Lung (tissue), 17 donors: ENCODE measurements at places on chromosomes 16 and 17. TPM values are rescaled to one million over a fixed set of nuclear protein-coding genes. Genes with fewer than 3 reads are reported as not detected.

GRCh38 chr17:64102627-64103390 is 27.1 kb downstream of the ERN1 start:
- no peak for DNase-seq

DNA sequence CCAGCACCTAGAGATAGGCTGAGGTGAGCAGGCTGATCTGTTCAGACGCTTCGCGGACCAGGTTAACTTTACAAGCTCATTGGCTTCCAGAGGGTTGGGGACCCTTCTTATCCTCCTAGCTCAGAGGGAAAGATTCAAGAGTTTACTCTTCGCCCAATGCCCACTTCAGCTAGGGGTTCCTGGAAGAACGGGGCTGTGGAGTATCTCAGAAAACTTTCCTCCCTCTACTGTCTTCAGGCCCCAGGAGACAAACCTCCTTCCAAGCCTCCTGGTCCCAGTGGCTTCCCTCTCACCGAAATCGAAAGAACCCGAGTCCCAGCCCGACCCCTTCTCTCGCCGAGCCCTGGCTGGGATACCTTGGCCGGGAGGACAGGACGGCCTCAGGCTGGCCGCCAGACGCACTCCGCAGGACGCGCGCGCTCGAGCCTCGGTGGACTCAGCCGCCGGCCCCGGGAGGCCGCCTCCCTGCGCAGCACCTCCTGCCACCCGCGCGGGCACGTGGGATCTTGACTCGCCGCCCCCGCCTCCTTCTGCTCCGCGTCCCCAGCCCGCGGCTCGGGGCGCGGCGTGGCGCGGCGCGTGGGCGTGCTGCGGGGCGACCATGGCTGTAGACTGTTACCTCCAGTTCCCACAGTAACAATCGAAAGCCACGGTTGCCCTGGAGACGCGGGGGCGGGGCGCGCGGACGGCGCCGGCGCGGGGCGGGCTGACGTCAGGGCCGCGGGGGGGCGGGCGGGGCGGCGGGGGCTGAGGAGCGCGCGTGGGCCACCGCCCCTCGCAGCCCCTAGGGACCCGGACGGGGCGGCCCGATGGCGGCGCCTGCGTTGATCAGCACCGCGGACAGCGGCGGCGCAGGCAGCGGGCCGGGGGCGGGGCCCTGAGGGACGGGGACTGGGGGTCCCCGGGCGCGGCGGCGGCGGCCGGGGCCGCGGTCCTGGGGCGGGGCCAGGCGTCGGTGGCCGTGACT is 5.3 kb upstream of the HIC1 start:
- DNase-seq = peak; percentile 91

DNA sequence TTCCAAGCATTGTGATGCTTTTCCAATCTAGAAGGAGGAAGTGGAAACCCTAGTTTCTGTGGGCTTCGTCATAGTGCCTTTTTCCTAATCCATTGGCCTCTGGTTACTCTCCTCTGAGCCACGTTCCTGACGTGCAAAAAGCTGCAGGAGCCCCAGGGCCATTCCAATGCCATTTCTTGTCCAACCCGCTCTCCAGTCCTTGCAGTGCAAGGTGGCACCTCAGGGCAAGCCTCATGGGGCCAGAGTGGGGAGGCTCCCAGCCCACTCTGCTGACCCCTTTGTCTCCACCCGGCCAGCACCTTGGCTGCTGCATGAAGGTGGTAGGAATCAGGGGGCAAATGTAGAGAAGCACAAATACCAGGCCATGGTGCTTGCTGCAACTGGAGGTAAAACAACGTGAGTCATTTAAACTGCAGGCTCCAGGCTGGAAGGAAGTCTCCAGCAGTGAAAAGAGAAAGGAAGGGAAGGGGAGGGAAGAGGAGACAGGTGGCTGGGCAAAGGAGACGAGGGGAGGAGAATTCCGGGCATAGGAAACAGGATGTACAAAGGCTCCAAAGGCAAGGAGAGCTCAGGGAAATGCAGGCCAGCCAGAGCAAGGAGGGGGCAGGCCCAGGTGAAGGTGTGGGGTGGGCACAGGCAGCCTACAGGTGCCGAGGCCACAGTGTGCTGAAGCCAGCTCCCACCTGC is 168.2 kb upstream of the TNRC6C start:
- no peak for DNase-seq

GRCh38 chr17:64411999-64412771 is 21.5 kb upstream of the PECAM1 start:
- DNase-seq = peak; percentile 36

DNA sequence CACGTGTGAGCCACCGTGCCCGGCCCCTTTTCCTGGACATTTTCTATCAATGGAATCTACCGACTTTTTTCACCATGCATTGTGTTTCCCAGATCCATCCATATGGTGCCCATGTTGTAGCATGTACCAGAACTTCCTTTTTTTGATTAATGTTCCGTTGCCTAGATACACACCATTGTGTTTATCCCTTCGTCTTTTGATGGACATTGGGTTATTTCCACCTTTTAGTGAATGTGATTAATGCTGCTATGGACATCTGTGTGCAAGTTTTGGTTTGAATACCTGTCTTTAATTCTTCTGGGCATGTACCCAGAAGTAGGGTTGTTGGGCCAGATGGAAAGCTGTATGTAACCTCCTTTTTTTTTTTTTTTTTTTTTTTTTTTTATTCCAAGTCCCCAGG is 79.8 kb downstream of the NT5M start:
- DNase-seq = no peak

DNA sequence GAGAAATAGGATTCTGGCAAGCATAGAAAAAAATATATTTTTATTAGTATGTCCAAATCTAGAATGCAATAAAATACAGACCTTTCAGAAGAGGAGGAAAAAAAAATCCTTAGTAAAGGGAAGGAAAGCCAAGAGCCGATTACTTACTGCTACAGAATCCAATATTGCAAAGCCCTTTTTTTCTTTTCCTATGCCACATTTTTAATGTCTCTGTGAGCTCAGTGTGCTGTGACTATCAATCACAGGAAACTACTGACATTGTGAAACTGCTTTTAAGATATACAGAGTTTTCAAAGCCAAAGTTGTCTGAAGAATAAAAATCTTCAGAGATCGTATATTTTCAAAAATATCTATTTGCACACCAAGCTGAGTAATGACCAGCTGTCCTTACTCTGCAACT is 120.4 kb downstream of the CHD9NB start:
- no peak for DNase-seq

- peak; percentile 80 for DNase-seq
These were observed 6.2 kb downstream of the JPH3 start for GRCh38 chr16:87608400-87608985.

- no peak for DNase-seq
These were observed 979 bp downstream of the ABHD15 start for GRCh38 chr17:29565643-29566472.

- DNase-seq = no peak
These were observed 49.7 kb downstream of the SMG6 start for GRCh38 chr17:2253768-2254406.

DNA sequence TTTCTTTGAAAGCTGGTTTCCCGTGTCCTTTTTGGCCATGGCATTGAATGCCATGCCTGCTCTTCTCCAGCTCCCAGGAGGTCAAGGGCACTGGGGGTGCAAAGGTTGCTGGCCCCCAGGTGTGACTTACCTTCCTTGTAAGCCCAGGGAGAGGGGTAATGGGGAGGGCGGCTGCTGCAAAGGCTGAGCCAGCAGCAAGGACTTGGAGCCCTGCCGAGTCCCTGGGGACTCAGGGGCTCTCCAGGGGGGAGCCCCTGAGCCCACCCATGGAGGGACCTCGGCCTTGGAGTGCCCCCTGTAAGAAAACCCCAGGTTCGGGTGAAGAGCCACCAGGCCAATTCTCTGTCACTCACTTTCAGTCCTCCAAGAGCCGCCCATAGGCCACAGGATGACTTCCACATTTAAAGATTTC is 5.9 kb upstream of the CCL22 start:
- no peak for DNase-seq

- no peak for DNase-seq
These were observed 700 bp downstream of the TLCD2 start for GRCh38 chr17:1709403-1709951.

GRCh38 chr17:76156662-76156991 is 15.6 kb upstream of the FOXJ1 start:
- no peak for DNase-seq

DNA sequence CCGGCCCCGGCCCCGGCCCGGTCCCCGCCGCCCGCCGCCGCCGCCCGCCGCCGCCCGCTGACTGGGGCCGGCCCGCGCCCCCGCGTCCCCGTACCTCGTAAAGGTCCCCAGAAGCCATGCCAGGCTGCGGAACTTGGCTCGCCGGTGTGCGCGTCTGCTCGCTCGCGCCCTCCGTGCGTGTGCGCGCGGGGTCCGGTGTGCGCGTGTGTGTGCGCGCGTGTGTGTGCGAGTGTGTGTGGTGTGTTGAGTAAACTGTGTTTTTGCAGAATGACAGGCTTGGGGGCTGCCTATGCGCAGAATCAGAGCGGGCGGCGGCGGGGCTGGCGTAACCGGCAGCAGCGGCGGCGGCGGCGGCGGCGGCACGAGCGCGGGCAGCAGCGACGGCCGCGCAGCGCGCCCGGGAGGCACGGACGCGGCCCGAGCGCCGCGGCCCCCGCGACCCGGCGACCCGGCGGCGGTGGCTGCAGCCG is 307 bp downstream of the CDYL2 start:
- peak; percentile 74 for DNase-seq

- DNase-seq = peak; percentile 74
These were observed 376.3 kb downstream of the CNTNAP4 start for GRCh38 chr16:76653390-76654026.

GRCh38 chr17:35377068-35377467 is 3.6 kb upstream of the SLFN11 start:
- DNase-seq = no peak

DNA sequence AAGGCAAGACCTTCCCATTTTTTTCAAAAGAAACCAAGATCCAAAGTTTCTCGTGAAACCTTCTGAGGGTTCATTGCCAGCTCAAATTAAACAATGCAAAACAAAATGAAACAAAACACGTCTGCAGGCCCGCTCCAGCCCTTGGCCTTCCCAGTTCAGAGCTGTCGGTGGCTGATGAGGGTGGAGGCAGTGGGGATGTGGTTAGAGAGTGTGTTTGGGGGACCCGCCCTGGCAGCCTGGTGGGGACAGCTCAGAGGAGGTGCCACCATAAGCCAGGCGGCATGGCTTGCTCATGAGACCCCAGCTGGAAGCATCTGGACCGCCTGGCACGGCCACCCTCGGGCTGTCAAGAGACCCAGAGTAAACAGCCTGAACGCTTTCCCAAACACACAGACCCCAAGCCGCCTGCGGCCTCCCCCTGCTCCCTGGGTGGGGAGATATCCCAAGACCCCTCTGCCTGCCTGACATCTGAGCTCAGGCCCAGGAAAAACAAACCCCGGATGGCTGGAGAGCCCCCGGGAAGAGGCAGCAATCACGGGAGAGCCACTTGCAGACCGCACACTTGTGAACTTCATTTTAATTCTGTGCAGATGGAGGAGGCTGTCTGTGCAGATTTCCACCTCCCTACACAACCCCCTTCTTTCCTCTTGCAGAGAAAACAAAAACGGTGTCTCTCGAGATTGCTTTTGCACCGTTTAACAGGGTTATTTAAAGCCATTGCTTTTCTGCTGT is 35.4 kb upstream of the LITAF start:
- DNase-seq = peak; percentile 94

DNA sequence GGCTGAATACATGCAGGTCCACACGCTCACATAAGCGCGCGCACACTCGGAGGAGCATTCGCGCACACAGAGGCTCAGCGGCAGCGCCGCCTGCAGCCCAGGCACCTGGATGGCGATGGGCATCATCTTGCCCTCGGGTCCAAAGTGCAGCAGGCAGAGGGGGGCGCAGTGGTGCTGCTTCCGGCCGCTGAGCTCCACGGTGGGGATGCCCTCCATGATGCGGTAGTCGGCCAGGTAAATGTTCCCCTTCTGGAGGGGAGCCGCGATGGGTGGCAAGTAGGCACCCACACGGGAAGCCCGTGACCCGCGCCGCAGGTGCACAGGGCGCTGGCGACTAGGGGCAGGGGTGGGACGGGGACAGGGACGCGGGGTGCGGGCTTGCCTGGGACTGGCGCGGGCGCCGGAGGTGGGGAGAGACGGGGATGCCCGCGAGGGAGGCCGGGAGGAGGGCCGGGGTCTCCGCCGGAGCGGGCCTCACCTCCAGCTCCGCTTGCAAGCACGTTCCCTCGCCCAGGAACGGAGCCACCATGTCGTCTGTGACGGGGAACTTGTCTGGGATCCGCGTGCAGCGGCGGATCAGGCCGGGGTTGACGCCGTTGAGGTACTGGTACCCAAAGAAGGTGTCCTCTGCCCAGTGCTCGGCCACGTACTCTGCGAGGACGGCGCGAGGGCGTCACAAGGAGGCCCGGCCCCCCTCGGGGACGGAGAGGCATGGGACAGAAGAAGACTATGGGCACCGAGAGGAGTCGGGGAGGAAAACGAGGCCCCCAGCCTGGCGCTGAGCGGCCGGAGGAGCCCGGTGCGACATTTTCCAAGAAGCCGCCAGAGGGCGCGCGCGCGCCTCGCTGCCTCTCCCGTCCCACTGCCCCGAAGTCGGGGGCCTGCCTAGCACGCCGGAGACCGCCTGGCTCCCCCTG is 8.0 kb downstream of the ALOX12B start:
- peak; percentile 75 for DNase-seq

DNA sequence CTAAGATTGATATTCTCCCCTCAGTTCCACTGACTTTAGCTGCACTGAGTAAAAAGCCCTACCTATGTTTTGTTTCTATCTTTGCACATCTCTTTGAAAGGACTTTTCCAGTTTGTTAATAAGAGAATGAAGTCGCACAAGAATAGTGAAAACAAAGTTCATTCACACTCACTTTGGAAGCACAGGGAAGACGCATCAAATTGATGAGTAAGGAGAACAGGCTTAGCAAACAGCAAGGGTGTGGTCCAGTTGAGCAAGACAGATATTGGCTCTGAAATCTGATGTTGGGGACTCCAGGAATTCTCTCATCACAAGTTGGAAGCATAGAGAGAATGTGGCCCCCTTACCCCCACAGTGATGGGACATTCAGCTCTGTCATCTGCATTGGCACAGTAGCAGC is 221.3 kb downstream of the CDH11 start:
- no peak for DNase-seq

- no peak for DNase-seq
These were observed 34.0 kb downstream of the SMARCE1 start for GRCh38 chr17:40613467-40614154.

- DNase-seq = no peak
These were observed 9.3 kb upstream of the ASIC2 start for GRCh38 chr17:33302394-33302793.

UMOD gene
- polyA plus RNA-seq = not detected

KRTAP2-3 gene
- not detected for polyA plus RNA-seq

EIF5A gene
- 607 TPM for polyA plus RNA-seq

USP31 gene
- 6.0 TPM for polyA plus RNA-seq

CCDC78 gene
- polyA plus RNA-seq = 25.6 TPM

KIF19 gene
- 4.5 TPM for polyA plus RNA-seq

RNF40 gene
- polyA plus RNA-seq = 54.1 TPM

MTMR4 gene
- 12.9 TPM for polyA plus RNA-seq
